Activated naive CD8-positive, alpha-beta T cell treated with anti-CD3 and anti-CD28 coated beads, Interleukin-2, amount 10 ng/mL, durations not matched to agents 7 days and 5 days (primary cell): ENCODE measurements at places on chromosomes 13 and 19.

- H3K36me3 ChIP-seq, result peaks cover 13% of the 10 kb centered on the region
- H3K27me3 ChIP-seq, result no peaks in the 10 kb centered on the region
Observed at GRCh38 chr19:4362831-4363545, 19.6 kb downstream of the MPND start.

DNA sequence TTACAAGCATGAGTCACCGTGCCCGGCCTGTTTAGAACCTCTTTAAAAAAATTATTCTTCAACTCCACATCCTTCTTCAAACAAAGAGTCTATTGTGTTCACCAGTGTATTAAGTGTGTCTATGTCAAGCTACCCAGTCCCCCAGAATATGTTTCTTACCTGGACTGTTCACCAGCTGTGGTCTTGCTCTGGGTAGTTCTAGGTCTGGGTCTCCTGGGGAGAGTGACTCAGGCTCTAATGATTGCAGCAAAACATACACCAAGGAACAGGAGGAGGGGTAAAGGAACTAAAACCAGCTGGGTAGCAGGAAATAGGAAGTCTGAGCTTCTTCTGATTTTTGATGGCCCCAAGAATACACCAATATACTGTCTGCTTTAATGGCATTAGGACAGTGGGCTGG lies at the start of gene FPR1:
FPR1 (minus strand) TSS at position 224 of the 400 bp plus-strand sequence. CDS start 4,884 bp downstream, outside the sequence.
- no peak for DNase-seq
- H3K27me3 ChIP-seq, result no peaks in the 10 kb centered on the region
- no peak within 1 kb of the TSS for H3K27ac ChIP-seq
- H3K4me1 ChIP-seq, result no peaks in the 10 kb centered on the region
- H3K4me3 ChIP-seq, result no peak within 1 kb of the TSS

- no peaks in the 10 kb centered on the region for H3K36me3 ChIP-seq
- no peak overlapping the region for H3K27ac ChIP-seq
- no peak for DNase-seq
- peaks cover 2% of the 10 kb centered on the region for H3K27me3 ChIP-seq
- H3K4me1 ChIP-seq, result no peaks in the 10 kb centered on the region
Observed at GRCh38 chr19:29484876-29485275, 40.9 kb upstream of the VSTM2B start.

DNA sequence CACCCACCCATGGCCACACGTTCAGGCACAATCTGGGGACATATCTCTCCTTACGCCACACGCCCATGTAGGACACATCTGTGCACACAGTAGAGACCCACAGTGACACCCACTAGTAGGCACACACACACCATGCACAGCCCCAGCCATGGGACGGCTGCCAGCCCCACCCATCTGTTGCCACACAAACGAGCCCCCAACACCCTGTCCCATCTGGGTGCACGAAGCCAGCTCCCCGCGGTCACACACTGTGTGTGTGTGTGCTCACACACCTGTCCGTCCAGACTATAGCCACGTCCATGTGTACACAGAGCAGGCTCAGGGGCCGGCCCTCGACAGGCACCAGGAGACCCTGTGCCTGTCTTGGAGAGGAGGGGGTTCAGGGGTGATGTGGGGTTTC lies 10.6 kb downstream of the ERFL start:
- H3K27ac ChIP-seq, result no peak overlapping the region
- no peak for DNase-seq
- no peaks in the 10 kb centered on the region for H3K36me3 ChIP-seq
- peaks cover 12% of the 10 kb centered on the region for H3K4me1 ChIP-seq

DNA sequence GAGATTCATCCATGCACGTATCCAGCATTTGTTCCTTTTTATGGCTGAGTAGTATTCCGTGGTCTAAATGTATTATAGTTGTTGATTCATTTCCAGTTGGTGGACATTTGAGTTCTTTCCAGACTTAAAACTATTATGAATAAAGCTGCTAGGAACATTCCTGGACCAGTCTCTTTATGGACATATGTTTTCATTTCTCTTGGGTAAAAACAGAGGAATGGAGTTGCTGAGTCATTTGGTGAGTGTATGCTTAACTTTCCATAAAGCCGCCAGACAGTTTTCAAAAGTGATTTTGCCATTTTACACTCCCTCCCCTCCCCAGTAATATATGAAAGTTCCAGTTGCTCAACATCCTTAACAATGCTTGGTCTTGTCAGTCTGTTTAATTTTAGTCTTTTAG lies 116.4 kb downstream of the TSHZ3 start:
- no peak for DNase-seq
- peaks cover 33% of the 10 kb centered on the region for H3K27me3 ChIP-seq

GRCh38 chr19:317710-318508 lies 26.7 kb downstream of the MIER2 start:
- peaks cover 37% of the 10 kb centered on the region for H3K36me3 ChIP-seq
- H3K4me3 ChIP-seq, result no peak overlapping the region
- no peaks in the 10 kb centered on the region for H3K27me3 ChIP-seq
- no peak overlapping the region for H3K27ac ChIP-seq
- H3K4me1 ChIP-seq, result peaks cover 3% of the 10 kb centered on the region
